ENCODE measurements at places on chromosomes 5 and 9.

DNA sequence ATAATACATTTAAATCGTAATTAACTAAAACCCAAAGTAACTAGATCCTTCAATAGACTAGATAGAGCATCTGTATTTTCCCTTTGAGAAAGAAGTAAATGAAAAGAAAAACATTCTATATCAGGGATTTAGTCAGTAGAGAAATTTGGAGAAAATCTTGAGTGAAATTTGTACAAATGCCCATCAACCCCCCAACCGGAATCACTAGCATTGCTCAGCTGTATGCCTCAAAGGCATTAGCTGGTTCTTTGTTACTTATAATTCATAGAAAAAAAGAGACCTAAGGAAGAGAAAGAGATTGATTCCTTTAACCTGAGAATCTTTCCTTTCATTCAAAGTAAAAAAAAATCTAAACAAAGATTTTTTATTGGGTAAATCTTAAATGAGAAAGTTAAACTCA, 659 bp downstream of the OMD start:
- no peak for DNase-seq

- peak; percentile 25 for DNase-seq
Measured at GRCh38 chr9:35448496-35448895, 41.4 kb upstream of the RUSC2 start.

DNA sequence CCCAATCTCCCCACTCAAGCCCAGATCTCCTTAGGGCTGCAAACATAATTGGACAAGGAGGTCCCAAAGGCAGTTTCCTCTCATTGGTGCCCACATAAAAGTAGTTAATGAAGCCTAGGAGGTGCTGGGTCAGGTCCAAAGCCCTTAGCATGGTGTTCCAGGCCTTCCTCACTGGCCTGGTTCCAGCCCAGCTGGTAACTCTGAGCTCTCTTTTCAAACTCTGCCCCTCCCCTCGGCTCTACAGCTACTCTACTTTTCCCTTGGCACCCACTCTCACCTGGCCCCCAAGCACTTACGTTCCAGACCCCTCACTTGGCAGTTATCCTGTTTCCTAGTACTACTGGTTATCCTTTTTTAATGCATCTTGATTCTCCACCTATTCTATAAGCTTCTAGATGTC, 9.9 kb downstream of the SEPTIN8 start:
- DNase-seq: no peak

DNA sequence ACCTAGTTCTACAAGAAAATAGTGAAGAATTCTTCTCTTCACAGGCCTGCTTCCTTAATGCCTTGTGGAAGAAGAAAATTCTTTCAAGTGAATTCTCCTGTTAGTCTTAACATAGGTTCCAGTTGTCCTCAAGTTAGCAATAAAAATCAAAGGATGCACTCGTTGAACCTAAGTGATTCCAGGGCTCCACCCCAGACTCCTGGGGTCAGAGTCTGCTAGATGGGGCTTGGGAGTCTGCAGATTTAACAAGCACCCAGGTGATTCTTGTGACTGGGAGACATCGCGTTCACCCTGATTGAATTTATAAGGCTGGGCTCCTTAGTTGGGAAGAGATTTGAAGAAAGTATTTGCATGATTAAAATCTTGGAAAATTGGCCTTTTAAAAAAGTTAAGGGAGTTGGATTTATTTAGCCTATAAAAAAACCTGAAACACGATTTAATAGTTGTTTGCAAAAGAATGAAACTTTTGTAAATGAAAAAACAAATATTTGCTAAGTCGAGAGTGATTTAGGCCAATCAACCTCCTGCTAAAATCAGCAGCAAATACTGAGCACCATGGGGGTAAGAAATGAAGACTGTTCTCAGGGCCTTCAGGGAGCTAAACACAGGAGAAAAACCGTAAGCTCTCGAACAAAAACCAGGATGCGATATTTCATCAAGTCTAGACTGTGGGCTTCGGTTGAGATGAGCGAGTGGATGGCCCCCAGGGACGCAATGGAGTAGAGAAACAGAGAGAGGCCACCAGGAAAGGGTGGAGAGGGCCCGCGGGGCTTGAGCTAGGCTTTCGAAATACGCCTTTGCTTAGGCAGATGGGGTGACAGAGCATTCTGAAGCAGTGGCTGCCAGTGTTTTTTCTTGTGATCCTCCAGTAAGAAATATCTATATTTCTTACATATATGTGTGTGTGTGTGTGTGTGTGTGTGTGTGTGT, 86.9 kb upstream of the TTC23L start:
- DNase-seq: peak; percentile 21

DNA sequence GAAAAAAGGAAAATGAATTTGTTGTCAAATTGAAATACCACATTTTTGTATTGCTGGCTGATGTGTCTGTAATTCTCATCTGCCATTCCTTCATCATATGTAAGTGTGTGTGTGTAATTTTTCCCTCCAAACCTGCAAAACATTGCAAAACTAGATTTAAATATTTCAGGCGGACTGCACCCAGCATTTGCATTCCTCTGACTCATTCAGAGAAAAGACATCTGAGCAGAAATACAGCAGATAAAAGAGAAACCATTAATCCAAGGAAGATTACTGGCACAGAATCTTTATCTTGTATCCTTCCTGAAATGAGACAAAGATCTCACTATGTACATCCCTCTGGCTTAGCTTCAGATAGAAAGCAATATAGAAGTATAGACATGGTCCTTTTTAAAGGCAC, 275.3 kb downstream of the TMEM38B start:
- DNase-seq: no peak

- no peak for DNase-seq
Measured at GRCh38 chr9:79430619-79431018, 141.1 kb upstream of the TLE4 start.

GRCh38 chr9:15813076-15813475, 260.2 kb downstream of the CCDC171 start:
- no peak for DNase-seq

- DNase-seq: peak; percentile 98
Measured at GRCh38 chr9:33165263-33166151, 1.6 kb downstream of the B4GALT1 start.

GRCh38 chr9:1276474-1276873, 226.3 kb downstream of the DMRT2 start:
- no peak for DNase-seq

- DNase-seq: no peak
Measured at GRCh38 chr9:2072752-2073405, 57.7 kb downstream of the SMARCA2 start.

DNA sequence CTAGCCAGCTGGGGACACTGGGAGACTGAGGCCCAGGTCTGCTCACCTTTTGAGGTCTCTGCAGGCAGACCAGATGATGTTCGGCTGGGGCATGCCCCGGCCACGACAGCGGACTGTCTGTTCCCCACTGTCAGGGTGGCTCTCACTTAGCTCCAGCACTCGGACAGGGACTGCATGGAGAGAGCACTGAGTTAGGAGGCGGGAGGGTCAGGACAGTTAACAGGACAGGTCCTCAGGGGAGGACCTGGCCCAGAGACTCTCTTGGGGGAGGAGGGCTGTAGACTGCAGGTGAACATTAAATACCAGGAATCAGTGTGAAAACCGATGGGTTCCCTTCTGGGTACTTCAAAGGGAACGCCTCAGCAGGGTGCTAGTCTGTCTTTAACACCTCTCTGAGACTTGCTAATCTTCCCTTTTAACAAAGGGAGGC, 25.1 kb downstream of the PDGFRB start:
- no peak for DNase-seq

DNA sequence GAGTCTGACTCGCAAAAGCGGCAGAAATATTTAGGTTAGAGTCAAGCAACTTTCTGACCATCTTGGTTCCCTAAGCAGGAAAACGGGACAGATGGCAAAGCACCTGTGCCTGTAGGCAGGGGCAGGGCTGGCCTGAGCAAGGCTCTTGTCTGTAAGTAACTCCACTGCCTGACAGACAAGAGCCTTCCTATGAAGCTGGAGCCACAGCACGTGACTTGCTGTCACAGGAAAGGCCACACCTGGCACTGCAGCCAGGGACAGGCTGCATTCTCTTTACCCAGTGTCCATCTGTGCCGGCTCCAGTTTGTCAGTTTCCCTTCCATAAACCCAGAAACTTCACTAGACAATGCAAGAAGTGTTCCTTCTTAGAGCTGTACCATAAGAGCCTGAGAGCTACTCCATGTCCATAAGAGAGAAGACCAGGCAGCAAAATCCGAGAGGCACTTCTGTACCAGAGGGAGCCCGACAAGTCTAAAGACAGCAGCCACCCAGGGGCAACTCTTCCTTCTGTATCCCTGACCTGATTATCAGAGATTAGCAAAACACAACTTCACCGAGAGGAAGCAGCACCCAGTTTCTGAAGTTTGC, 78.1 kb downstream of the GPR21 start:
- no peak for DNase-seq

DNA sequence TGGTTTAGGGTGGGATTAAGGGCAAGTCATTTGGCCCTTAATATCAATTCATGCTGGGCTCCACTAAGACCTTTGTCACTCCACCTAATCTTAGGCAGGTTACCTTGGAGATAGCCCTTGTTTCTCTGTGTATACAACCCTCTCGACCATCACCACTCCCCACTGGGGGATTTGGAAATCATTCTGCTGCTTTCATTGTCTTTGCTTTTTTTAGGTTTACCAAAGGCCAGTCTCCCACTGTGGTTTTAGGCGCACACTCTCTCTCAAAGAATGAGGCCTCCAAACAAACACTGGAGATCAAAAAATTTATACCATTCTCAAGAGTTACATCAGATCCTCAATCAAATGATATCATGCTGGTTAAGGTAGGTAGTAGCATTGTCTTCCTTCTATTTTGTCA, 6.2 kb downstream of the GZMK start:
- DNase-seq: no peak

- no peak for DNase-seq
Measured at GRCh38 chr9:113978725-113979342, 99.3 kb downstream of the AMBP start.

DNA sequence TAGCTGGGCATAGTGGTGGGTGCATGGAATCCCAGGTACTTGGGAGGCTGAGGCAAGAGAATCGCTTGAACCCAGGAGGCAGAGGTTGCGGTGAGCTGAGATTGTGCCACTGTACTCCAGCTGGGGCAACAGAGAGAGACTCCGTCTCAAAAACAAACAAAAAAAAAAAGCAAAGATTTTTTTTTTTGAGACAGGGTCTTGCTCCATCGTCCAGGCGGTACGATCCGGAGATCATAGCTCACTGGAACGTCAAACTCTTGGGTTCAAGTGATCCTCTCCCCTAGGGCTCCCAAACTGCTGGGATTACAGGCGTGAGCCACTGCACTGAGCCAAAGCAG, 37.6 kb downstream of the ABCA1 start:
- no peak for DNase-seq

Data from fibroblast of pulmonary artery (primary cell).